ENCODE measurements at places on chromosomes 11 and 22.
A peak's percentile ranks its signal among the peaks of the same experiment; 100 is the strongest.

DNA sequence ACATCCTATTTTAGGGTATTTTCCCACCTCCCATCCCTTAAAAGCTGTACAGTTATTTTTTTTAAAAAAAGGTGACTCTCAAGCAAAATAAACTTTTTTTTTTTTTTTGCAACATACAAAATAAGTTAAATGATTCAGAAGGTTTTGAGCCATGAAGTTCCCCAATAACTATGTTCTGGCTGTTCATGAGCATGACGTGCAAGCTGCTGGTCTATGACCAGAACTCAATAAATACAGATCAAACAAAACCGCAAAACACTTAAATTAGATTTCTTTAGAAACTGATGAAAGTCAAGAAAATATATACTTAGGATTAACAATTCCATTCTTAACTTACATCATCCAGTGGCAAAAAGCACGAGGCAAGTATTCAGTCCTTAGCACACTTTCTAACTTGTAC is 24.1 kb upstream of the CLNS1A start:
- no peak for DNase-seq

DNA sequence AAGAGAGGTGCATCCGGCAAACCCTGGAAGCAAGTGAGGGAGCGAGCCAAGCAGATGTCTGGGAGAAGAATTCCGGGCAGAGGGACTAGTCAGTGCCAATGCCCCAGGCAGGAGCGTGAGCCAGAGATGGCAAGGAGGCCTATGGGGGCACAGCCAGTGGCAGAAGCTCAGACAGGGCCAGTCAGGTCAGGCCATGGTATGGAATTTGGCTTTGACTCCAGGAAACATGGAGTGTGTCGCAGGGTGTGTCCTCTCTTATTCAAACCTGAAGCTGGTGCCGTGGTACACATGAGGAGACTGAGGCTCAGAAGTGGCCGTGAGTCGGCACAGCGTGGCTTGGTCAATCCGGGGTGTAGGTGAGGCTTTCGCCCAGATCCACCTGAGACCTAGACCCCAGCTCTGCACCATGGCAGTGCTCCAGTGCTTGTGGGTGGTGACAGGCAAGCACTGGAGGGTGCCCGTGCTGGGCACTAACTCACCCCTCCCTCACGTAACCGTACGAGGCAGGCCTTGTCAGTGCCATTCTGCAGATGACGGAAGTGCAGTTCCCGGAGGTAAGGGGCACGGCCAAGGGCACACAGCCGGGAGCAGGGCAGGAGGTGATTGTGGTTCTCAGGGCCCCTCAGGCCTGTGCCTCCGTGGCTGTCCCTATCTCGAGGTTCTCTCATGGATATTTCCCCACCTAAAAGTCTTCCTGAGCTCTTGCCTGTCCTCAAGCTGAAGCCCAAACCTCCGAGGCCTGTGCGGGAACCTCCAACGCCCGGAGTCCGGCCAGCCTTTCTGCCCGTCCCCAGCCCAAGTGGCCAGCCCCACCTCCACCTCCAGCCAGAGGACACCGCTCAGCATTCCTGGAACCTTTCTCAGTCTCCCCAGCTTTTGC is 10.6 kb upstream of the SPI1 start:
- no peak for DNase-seq

DNA sequence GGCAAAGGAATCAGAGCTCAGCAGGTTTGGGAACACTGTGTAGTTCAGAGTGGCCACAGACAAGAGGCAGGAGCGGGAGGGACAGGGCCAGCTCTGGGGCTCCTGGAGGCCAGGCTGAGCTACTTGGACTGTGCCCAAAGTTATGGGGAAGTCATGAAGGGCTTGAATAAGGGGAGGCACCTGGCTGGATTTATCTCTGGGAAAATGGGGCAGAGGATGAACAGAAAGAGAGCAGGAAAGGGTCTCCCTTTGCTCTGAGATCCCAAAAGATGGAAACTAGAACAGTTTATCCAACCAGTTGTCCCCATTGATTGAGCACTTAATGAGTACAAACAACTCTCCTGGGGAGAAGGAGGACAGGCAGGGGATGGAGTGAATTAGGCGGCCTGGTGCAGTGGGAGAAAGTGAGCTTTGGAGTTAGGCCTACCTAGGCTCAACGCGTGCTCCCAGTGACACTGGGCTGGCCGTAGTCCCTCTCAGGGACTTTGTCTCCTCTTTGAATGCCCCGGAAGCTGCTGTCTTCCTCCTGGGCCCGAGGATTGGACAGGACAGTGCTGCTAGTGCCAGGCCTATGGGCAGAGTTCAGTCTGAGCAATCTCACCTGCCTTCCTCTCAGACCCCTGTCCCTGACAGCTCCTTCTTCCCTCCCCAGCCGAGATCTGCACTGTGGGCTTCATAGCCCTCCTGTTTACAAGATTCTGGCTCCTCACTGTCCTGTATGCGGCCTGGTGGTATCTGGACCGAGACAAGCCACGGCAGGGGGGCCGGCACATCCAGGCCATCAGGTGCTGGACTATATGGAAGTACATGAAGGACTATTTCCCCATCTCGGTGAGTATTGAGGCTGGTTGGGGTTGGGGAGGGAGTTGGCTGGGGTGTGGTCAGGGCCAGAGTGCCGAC is 2.0 kb downstream of the MOGAT2 start:
- DNase-seq: no peak

- DNase-seq: no peak
These were observed 177.5 kb downstream of the MN1 start for GRCh38 chr22:27624042-27624441.

GRCh38 chr22:22949953-22950352 is 62.3 kb downstream of the IGLL5 start:
- no peak for DNase-seq

DNA sequence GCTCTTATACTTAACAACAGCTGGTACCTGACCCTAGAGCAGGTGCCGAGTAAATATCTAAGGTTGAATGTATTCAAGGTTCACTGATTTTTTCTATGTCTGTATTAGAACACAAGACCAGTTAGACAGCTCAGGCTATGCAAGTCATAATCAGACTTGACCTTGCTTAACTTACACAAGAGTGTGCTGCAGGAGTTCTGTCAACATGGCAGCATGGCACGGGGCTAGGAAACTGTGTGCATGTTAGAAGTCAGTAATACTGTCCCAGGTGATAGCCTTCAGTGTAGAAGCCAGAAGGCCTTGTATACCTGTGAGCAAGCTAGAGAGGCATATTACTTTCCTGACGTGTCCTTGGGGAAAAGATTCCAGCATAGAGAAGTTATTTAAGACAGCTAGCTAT is 253.1 kb downstream of the FAT3 start:
- no peak for DNase-seq

GRCh38 chr11:128568166-128568778 is 19.1 kb downstream of the ETS1 start:
- no peak for DNase-seq

DNA sequence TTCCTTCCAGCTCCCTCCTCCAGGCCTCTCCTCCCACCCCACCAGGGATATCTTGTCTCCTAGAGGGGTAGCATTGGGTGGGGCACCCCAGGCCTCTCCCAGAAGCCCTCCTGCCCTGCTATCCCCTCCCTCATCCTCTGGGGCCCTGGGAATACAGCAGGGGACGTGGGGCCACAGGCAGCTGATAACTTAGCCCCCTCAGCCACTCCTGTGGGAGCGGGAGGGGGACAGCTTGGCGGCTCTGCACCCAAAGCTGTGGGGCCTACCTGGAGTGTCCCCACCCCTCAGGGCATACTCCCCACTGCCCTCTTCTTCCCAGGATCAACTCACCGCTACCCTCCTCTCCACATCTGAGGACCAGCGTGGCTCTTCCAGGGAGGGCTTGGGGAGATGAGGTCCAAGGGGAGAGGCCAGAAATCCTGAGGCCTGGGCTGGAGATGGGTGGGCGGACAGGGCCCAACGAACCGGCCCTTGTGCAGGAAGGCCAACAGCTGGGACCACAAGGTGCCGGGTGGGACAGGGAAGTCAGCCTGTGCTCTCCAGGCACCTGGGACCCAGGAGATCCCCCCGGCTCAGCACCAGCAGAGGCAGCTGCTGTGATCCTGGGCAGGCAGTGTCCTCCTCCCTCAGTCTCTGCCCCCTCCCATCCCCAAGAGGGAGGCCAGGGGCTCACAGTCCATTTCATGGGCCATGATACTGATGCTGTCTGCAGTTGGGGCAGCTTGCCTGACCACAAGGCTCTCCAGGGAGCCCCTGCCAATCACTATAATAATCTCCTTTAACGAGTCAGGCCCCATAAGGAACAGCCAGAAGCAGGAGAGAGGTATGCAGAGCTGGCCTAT is 23.2 kb downstream of the NEAT1 start:
- no peak for DNase-seq

DNA sequence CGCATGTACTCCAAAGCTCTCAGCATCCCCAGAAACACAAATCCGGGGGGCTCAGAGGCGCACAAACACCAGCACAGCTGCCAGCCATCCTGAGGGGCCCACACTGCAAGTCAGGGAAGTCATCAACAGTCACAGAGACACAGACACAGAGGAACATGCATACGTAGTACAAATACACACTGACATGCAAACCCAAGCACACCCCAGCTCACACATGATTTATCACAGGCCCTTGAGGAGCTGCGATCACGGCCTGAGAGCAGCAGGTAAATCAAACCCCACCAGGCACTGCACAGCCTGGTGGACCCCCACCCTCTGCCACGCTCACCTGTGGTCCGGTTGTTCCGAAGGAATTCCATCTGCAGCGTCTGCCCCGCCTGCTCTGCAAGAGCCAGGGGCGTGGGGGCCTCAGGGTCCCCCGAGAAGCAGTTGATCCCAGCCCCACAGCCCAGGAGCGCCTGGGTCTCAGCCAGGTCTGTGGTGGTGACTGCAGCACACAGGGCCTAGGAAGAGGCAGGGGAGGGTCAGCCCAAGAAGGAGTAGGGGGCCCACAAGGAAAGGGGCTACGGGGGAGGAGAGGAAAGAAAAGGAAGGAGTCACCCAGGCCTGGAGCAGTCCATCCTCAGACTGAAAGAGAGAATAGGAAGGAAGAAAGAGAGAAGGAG is 28.5 kb upstream of the PDE2A start:
- DNase-seq: no peak

- no peak for DNase-seq
These were observed 62.6 kb upstream of the SYT13 start for GRCh38 chr11:45348729-45349128.

DNA sequence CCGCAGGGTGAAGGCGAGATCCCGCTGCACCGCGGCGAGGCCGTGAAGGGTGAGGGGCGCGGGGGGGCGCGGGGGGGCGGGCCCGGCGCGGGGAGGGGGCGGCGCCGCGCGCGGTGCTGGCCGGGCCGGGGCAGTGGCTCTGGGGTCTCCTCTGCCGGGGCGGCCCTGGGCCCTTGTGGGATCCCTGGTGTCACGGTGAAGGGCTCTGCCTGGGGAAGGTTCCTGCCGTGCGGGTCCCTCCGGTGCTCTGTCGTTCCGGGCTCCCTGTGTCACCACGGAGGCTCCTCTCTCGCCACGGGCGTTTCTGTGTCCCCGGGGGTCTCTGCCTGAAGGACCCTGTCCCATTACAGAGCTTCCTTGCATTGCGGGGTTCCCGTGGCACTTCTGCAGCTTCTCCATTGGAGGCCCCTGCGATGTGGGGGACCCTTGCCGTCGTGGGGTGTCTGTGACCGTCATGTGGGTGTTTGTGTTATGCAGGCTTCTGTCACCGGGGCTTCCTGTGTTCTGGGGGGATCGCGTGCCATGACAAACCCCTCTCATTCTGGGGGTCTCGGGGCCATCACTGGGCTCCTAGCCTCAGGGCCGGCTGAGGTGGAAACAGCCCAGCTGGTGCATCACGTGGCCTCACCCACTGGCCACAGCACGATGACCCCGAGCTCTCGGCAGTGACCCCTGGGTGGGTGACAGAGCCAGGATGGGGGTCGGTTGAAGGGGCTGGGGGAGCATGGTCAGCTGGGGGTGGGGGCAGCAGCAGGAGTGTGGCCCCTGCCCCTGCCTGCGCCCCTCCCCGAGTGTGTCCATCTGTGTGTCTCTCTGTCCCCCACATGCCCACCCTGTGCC is 25.3 kb downstream of the SHANK3 start:
- no peak for DNase-seq

DNA sequence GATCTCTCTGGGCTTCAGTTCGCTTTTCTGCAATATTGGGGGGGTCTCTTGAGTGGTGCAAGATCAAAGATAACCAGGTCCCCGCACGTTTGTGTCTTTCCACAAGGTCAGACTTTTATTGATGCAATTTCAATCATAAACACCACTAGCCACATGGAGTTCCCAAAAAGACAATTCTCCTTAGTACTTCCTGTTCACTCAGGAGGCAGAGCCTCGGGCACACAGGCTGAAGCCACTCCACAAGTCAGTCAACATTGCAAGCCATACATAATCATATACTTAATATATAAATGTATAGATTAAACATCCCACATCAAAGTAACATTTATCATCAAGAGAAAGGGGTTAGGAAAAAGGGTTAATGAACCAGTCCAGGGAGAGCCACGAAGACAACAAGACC is 12.0 kb downstream of the ST14 start:
- no peak for DNase-seq

DNA sequence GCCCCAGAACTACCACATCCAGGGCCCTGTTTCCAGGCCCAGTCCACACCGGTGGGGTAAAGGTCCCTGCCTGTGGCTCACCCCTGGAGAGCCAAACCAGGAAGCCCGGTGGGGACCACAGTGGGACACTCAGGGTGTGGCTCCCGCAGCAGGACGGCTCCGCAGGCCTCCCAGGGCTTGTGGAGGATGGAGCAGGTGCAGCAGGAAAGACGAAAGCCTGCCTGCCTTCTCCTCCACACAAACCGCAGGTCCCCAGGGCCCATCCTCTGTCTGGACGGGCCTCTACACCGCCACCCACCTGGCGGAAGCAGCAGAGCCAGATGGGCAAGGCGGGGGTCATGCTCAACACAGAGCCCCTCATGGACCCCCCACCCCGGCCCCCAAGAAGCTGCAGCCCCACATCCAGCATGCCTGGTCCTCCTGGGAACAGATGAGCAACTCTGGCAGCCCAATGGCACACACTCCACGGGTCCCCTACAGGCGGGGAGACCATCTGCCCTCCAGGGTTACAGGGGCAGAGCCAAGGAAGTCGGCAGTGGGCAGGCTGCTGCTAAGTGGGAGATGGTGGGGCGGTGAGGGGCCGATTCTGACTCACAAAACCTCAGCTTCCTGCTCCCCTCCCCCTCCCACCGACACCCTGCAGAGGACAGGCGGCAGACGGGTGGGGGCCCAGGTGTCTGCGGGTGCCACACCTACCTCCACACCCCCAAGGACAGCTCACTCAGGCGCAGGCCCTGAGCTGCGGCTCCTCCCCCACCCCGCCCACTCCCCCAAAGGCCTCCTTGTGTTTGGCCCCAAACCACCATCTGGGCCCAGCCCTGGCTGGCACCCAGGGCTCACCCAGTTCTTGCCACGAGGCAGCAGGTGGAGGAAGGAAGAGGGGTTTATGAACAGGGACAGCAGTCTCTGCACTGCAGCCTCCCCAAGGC is 5.2 kb downstream of the SBF1 start:
- DNase-seq: peak; percentile 78

DNA sequence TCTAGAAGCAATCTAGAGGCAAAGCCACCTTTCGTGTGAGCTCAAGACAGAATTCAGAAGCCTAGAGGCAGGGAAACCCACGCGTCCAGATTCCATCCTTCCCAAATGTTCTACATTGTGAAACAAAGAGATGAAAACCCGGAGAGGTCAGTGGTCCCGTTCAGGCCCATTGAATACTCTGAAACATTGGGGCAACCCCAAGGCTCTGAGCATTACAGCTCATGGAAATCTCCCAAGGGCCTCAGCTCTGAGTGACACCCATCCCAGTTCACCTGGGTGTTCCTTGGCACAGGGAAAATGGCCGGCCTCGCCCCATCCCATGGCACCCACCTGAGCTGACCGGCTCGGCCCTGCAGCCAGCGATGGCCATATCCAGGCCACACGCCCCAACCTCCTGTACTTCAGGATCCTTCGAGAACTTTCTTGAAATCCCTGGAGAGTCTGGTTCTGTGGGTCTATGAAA is 128.6 kb upstream of the FGF3 start:
- DNase-seq: no peak

- DNase-seq: no peak
These were observed 37.2 kb downstream of the RPS6KA4 start for GRCh38 chr11:64396079-64396591.

GRCh38 chr22:36383110-36383581 is 4.6 kb downstream of the MYH9 start:
- DNase-seq: peak; percentile 57
